Stromal cell of bone marrow (primary cell): ENCODE measurements at places on chromosomes 12 and 14.

GRCh38 chr14:32941668-32942065, 3.0 kb downstream of the NPAS3 start:
- DNase-seq: no peak

DNA sequence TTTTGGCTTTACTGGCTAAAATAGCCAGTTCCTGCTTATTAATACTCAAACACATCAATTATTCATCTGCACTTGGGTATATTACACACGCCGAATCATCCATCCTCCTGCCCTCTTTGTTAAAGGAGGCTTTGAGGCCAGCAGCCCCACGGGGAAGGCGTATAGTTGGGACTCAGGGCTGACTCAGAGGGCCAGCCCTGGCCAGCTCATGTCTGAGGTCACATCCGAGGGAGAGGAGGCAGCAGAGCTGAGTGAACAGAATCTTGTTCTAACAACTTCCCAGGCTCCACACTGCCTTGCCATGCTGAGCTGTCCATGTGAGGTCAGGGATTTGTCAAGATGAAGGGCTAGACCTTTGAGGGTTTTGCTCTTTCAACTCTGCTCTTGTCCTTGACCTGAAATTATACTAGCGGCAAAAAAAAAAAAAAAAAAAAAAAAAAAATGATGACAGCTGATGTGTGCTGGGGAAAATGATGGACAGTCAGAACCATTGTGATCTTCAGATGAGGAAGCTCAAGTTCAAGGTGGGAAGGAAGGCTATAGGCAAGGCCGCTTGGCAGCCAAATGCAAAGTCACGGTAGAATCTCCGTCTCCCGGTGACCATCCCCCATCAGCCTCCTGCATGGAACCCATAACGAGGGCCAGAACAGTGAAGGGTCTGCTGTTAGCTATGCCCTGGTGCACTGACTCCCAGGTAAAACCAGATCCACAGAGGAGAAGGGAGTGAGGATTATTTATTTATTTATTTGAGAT, 12.5 kb upstream of the MARK3 start:
- peak; percentile 98 for DNase-seq

DNA sequence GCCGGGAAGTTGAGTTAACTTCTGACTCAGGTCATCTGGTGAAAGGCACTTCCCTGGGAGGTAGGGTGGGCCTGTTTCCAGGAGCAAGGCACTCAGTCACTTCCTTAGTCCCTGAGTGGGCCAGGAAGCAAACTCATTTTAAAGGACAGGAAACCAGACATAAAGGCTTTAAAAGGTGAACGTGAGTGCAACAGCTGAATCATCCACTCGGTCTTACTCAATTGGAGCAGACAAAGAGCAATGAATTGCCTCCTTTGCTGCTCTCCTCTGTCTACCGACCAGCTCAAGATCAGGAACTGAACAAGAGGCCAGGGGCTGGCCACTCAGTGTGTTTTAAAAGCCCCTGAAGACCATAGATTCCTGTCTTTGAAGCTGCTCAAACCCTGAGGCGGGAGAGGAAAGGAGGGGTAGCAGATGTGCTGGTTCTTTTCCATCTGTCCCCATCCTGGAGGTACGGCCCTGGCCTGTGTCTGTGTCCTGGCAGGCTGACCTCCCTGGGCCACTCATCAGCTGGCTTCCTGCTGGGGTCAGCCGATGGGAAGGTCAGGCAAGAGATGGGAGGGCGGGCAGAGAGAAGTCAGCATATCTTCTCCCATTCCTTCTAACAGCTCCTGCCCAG, 148.9 kb downstream of the PPM1H start:
- peak; percentile 82 for DNase-seq

- no peak for DNase-seq
Observed at GRCh38 chr12:26696613-26697092, 136.3 kb downstream of the ITPR2 start.

GRCh38 chr12:99609455-99610181, 37.9 kb upstream of the GARIN6 start:
- DNase-seq: no peak

GRCh38 chr12:62260733-62261683, 804 bp downstream of the USP15 start:
- peak; percentile 13 for DNase-seq

- DNase-seq: no peak
Observed at GRCh38 chr14:69693145-69693544, 73.8 kb upstream of the SRSF5 start.

- peak; percentile 68 for DNase-seq
Observed at GRCh38 chr12:62848418-62848817, 86.5 kb downstream of the PPM1H start.

DNA sequence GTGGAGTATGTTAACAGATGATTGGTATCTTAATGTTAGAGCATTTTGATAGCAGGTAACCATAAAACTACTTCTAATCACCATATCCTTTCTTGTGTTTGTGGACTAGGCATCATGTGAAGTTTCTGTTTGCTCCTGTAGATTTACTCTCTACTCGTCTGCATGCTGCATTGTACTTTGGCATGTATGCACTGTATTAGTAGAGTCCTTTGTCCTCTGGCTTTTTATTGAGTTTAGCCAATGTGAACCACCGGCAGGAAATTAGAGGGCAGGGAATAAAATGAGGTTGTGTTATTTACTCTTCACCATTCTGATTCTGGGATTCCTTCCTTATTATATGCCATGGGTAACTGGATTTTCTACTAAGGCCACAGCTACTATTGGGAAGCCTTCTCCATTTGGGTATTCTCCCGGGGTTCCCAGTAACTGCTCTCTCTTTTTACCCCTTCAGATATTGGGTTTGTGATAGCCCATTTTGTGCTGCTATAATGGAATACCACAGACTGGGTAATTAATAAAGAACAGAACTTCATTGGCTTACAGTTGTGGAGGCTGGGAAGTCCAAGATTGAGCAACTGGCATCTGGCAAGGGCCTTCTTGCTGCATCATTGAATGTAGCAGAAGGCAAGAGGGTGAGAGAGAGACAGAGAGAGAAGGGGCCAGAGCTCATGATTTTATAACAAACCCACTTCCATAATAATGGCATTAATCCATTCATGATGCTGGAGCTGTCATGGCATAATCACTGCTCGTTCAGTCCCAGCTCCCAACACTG, 22.4 kb downstream of the FAM177A1 start:
- DNase-seq: no peak

GRCh38 chr12:59452259-59452658, 143.6 kb upstream of the SLC16A7 start:
- peak; percentile 71 for DNase-seq

- DNase-seq: no peak
Observed at GRCh38 chr12:107145397-107145796, 52.0 kb upstream of the CRY1 start.

GRCh38 chr14:34425095-34425851, 36.8 kb downstream of the SPTSSA start:
- no peak for DNase-seq

- no peak for DNase-seq
Observed at GRCh38 chr14:28059254-28059653, 707.3 kb upstream of the FOXG1 start.

GRCh38 chr12:8559676-8560075, 19.0 kb upstream of the CLEC4E start:
- no peak for DNase-seq

DNA sequence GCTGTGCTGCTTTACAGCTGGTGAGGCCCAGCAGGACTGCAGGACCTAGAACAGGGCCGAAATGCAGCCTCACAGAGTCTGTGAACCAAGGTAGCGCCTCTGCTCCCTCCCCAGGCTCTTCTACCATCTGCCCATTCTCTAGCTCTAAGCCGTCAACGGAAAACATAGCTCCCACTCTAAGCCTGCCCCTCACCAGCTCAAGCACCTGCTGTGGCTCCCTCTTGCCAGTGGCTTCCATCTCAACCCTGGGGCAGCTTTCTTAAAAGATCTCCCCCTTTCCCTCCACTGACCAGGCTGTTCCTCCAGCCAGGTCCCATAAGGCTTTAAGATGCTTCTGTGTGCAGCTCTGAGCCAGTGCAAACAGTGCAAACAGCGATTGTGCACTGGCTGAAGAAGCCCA, 61.3 kb downstream of the RFLNA start:
- DNase-seq: no peak

- no peak for DNase-seq
Observed at GRCh38 chr14:54106661-54107377, 150.2 kb upstream of the BMP4 start.

DNA sequence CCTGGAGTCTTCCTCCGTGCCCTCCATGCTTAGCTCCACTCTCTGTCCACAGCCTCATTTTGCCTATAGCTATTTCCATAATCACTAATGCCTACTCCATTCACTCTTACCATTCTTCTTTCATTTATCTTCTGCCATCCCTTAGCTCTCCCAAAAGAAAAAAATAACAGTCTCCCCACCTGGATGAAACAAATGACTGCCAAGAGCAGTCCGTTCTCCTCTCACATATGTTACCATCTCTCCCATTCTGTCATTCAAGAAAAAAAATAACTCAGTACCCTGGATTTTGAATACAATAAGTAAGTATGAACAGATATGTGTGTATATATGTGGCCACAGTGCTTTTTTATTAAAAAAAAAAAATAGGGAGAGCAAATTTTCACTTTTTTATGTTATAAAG, 13.2 kb downstream of the DUSP16 start:
- no peak for DNase-seq

DNA sequence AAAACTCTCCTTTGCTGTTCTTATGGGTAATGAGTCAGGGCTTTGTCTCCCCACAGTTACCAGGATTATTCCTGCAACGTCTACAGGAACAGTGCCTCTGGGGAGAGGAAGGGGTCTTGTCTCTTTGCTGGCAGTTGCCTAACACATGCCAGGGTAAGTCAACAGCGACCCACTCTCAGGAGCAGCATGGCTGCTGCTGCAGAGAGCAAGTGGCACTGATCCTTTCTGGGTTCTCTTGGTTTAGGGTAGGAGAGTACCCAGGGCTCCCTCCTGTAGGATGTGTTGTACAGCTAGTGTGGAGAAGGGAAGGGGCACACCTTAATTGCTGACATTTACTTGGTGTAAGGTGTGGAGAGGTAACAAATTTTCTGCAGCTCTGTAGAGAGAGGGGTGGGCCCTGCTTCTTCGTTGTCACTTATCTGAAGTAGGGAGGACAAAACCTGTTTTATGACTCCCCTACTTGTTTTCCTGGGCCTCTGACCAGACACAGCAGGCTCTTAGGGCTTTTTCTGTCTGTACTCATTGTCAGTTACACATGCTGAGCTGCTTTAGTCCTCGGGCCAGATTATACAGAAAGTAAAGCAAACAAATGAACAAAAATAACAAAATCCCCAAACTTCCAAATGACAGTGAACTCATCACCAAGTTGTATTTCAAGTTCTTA, 168.2 kb downstream of the ACSS3 start:
- no peak for DNase-seq

DNA sequence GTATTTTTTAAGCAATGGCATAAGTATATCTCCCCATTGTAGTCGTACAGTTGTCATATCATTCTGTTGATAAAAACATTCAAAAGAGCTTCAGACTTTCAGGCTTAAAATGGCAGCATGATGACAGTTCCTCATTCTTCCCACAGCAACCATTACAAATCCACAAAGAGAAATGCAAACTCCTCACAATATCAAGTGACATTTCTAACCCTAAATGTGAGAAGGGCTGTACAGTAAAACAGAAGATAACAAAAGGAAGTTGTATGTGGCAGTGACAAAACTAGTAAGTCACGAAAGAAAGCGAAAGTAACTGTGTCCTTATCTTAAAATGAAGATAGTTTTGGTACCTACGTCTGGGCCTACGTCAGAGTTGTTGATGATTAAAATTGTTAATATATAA, 46.7 kb downstream of the GXYLT1 start:
- no peak for DNase-seq

DNA sequence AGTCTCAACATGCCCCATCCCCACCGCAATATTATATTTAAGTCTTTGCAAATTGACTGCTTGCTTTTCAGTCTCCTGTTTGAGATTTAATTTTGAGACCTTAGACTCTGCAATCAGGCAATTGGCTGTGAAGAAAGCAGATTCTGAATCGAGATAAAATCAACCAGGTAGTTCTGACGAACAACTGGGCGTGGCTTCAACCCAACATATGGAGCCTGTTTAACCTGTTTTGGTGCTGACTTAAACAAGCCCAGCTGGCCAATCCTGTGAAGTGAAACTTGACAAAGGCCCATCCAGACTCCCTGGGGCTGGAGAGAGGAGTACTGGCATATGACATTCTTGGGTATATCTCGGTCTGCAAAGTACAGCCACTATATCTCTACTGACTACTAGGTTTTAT, 9.8 kb upstream of the CIPC start:
- no peak for DNase-seq

DNA sequence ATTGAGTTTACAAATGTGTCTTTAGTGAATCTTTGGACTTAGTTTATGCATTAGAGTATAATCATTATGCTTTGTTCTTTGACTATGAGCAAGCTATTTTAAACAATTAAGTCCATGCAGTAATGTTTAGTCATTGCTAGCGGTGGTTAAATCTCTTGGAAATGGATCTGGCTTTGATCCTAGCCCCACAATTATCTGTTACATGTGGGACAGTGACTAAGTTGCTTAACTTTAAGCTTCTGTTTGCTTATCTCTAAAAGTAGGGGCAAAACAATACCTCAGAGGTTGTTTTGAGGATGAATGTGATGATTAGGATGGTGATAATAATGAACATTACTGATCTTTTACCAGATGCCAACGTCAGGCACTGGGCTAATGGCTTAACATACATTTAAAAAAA, 124.2 kb downstream of the NPAS3 start:
- no peak for DNase-seq

- no peak for DNase-seq
Observed at GRCh38 chr14:50906326-50907065, 34.6 kb downstream of the ABHD12B start.

DNA sequence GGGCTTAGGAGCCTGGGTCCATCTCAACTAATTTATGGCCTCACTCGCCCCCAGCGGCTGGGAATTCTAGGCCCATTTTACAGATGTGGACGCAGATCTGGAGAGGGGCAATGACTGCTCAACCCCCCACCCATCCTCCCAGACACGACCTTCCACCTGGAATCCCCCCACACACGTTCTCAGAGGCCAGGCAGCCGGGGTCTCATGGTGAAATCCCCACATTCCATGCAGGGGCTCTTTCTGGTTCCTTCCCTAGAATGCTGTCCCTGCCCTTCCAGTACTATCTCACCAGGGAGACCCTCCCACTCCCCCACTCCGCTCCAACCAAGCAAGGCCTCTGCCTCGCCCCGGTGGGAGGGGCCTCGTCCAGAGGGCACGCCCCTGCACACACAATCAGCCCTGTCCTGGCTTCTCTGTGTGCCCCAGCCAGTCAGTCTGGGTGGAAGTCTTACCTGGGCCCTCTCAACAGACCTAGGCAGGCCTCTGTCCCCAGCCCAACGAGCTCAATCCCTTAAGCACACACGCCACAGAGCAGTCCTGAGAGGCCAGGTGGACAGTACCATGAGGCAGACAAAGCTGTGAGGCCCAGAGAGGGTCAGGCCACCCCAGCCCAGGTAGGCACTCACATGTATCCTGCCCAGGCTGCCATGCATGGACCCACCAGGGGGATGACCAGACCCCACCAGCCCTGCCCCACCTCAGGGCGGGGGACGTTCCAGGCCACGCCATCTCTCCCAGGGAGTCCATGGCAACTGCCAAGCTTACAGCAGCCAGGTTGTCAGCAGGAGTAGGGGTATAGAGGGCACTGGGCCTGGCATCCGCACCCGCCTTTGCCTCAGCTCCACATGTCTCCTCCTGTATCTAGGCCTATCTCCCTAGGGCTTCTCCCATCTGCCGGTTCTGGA, 1.3 kb upstream of the ANKRD9 start:
- DNase-seq: no peak
